DMS79 treated with DMSO at 0.1 percent for 48 hours (cell line): ENCODE measurements at places on chromosomes 12 and 14.

DNA sequence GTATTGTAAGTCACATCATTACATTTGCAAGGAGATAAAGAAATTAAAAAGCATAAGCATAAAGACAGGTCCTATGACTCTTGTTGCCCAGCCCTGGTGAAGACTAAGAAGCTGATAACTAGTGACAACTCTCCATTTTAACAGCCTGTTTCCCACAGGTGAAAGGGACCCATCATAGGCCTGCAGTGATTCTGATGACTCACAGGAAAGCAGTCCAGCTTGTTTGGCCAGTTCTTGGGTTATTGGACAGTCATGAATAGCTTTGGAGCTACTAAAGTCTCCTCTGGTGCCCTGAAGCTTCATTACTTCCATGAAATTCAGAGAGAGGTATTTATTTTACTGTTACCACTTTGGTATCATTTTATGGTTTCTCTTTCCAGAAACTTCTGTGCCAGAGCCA, 55.5 kb upstream of the DYRK2 start:
- DNase-seq: peak; percentile 75

- DNase-seq: no peak
Measured at GRCh38 chr12:59056966-59057365, 136.7 kb upstream of the LRIG3 start.

GRCh38 chr12:93645702-93646101, 31.5 kb upstream of the CRADD start:
- DNase-seq: no peak

DNA sequence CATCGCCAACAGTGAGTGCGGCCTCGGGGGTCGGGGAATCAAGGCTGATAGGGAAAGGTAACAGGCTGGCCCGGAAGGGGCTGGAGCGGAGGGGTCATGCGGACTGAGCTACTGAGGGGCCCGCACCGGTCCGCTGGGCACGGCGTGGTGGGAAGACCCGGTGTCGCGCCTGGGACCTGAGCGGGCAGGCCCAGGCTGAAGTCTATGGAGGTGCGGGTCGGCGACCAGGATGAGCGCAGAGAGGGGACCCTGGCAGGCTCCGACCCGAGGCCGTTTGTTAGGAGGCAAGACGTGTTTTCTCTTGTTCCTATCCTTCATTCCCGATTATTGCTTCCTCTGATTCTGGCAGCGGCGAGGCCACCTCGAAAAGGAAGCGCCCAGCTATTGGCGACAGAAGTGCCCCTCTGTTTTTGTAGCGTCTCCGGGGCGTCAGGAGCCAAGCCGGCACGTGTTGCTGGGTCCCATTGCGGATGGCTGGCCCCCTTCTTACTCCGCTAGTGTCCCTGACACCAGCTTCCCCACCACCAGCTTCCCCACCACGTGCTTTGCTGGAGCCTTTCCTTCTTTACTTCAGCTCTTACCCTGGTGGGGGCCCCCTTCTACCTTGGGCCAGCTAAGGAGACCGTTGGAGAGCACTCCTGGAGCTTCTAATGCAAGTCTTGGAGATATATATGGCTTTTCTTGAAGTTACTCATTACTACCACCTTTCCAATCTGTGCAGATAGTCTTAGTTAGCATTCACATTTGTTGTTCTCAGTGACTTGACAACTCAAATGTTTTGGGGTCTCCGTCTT, 653 bp downstream of the PA2G4 start:
- DNase-seq: no peak

GRCh38 chr14:74348241-74348734, at the start of gene VRTN:
Gene VRTN, plus strand, starts transcription at chr14:74348471. Its CDS starts 8,313 bp downstream, at chr14:74356784.
- DNase-seq: no peak

GRCh38 chr12:43599066-43599465, 47.1 kb upstream of the ADAMTS20 start:
- DNase-seq: no peak

DNA sequence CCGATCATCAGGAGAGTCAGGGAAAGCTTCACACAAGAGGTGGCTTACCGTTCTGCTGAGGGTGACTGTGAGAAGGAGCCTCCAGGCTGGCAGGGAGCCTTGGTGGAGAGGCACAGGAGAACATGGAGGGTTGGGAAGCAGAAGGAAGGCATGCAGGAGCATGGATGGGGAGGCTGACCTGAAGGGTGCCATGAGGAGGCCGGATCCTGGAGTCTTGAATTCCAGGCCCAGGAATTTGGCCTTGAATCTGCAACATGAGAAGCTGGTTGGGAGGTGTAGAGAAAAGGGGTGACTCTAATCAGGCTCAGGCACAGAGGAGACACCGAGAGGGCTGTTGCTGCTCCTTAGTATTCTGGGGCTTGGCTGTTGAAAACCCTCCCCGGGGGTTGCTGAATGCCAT, 130.2 kb downstream of the PELI2 start:
- DNase-seq: no peak

- DNase-seq: no peak
Measured at GRCh38 chr12:98144953-98145352, 370.4 kb upstream of the TMPO start.

GRCh38 chr12:57483466-57483865, 3.8 kb upstream of the ARHGAP9 start:
- no peak for DNase-seq

DNA sequence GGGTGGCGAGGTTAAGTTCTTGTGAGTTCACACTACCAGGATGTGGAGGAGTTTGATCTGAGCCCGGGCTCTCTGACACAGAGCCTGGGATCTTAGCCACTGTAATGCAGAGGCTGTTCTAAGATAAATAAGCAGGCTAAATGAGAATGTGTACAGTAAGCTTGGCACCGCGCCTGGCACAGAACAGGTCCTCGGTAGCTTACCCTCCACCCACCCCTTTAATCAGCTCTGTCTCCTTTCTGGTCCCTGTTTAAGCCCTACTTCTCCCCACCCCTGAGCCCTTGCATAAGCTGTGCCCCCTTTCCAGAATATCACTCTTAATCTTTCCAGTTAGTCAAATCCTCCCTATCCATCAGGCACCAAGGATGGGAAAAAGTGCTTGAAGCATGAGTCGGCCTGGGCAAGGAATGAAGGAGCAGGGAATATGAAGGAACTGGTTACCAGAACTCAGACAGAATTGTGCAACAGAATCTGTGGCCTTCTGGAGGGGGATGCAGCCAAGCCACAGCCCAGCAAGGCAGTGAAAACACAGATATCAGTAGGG, 32.8 kb upstream of the CMKLR1 start:
- DNase-seq: no peak

DNA sequence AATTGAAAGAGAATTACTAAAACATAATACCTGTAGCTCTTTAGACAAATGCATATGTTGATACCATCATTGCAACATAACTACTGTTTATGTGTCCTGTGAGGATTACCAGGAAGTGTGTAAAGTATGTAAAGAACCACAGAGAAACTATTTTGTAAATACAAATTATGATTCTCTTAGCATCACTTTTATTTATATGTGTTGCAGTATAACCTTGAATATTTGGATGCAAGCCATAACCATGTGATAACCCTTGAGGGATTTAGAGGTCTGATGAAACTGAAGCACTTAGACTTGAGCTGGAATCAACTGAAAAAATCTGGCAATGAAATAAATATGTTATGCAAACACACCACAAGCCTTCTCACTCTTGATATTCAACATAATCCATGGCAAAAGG, 77.5 kb downstream of the LRRC9 start:
- peak; percentile 79 for DNase-seq

GRCh38 chr14:69559581-69560011, 15.1 kb downstream of the CCDC177 start:
- DNase-seq: peak; percentile 97

- DNase-seq: no peak
Measured at GRCh38 chr14:52527052-52527451, 25.3 kb downstream of the TXNDC16 start.

DNA sequence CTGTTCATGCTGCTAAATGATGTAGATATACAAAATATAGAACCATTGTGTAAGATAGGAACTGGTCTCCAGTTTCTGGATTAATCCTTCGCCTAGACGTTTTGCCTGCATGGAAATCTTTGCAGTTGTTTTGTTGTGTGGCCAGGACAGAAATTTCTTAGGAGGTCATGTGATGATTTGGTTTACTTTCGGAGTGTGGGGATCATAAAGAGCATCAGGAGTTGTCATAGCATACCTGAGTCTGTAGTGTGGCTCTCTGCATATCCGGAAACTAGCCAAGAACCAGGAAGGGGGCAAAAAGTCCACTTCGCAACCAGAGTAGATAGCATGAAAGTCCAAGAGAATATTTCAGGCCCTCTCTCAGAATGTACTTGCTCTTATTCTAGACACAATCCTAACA, 3.1 kb downstream of the SAMD4A start:
- DNase-seq: no peak

- DNase-seq: no peak
Measured at GRCh38 chr14:79278286-79278797, 933.0 kb downstream of the DIO2 start.

DNA sequence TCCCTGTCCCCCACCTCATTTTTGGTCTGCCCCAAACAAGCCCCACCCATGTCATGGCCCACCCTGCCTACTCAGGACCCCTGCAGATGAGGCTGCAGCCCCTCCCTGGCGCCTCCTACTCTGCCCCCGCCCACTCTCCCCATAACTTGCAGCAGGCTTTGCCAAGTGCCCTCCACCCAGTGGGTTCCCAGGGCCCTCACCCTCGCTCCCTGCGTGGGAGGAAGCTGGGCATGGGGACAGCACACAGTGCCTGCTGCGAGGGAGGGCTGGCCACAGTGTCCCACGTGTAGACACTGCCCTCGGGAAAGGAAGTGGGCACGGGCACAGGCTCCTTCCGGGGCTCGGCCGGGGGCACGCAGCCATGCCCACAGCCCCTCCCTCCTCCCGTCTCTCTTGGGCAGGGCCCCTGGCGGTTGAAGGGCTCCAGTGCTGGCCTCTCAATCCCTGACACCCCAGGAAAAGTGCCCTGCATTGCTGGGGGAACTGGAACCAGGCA, 9.4 kb downstream of the AKT1 start:
- no peak for DNase-seq

GRCh38 chr14:32593290-32593942, 264.3 kb downstream of the AKAP6 start:
- DNase-seq: no peak

GRCh38 chr14:74570696-74571095, 41.3 kb downstream of the LTBP2 start:
- no peak for DNase-seq

GRCh38 chr14:105980224-105980623, 453.8 kb downstream of the TMEM121 start:
- DNase-seq: peak; percentile 29

DNA sequence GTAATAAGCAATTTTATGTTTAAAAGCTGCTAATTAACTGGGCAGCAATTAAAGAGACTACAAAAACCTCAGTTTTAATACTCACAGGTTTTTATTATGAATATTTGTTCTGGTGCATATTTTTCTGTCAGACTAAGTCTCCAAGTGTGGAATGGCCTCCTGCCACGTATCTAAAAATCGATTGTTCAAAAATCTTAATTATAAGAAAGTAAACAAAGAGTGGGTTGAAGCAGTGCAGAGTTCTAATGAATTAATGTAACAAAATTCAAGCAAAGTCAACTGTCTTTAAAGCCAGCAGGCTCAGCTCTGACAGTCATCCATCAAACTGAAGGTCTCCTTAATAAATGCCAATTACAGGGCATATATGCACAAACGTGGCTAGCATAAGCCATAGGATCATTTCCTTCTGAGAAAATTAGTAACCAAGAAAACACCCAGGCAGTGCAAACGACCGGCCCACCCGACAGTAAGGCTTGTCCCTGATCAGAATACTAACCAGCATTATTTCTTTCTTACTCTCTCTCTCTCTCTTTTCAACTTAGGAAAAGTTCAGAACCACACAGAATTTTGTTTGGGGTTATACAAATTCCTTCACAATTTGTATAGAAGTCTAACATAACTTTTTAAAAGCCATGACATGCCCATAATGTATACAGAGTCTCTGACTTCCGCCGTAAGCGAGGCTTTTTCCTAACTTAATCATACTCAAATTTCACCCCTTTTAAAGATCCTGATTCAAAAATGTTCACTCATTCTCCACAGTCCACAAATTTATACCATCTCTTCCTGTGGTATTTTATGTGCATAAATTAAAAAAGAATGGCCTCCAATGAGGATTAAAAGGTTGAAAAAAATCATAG, 83.8 kb downstream of the SLC25A21 start:
- DNase-seq: no peak

DNA sequence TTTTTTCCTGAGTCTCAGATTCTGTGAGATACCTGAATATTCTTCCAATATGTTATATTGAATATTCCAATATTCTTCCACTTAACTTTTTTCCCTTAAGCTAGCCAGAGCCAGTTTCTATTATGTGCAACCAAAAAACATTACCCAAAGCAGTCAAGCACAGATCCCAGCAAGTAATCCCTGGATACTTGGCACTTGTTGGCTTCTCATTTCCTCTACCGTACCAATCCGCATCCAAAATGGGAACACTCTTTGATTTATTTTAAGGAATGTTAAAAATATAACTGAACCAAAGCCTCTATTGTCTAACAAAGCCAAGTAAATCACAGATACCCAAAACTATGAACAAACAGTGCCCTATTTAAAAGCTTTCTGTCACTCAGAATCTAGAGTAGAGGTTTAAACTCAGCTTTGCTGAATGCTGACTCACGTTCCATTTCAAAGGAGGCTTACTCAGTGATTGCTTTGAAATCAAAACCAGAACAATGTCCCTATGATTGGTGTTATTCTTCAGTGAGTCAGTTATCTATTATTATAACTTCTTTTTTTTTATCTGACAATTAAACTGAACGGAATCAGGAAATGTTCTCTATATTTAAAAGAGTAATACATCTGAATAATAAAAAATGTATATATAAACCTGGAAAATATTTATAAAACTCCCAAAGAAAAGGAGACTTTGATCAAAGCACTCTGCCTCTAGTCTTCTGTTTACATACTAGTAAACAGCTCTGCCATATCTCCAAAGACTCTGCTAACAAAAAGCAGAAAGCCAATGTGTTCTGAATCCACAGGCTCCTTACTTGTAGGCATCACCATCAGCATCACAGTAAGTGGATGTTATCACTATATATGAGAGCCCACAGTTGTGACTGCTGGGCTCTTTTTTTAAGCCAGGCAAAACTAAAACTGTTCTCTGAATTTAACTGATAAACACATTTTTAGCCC, 360.8 kb downstream of the CCDC91 start:
- DNase-seq: no peak

GRCh38 chr12:10182354-10183049, 3.7 kb downstream of the TMEM52B start:
- no peak for DNase-seq
